ENCODE measurements at places on chromosomes 7 and 10.

DNA sequence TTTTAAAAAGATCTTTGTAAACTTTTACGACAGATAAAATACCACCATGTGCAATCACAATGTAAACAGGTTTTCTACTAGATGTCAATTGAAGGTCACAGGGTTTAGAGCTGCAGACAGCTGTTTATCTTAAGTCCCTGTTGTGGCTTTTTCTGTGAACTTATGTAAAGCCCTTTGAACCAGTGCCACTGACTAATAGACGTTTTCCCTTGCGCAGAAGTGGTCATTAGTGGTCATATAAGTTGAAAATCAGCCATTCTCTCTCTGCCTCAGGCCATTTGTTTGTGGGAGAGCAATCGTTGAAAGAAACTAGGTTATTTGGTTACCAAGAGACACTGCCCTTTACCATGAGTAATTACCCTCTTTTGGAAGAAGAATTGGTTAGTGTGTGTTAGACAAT, 23.9 kb downstream of the CACNB2 start:
- DNase-seq: no peak

- DNase-seq: no peak
Observed at GRCh38 chr7:69651101-69651590, 52.9 kb downstream of the AUTS2 start.

- DNase-seq: no peak
Observed at GRCh38 chr7:104366390-104366789, 38.0 kb downstream of the LHFPL3 start.

GRCh38 chr7:18995270-18995671, 122.2 kb downstream of the TWIST1 start:
- no peak for DNase-seq

- DNase-seq: peak; percentile 43
Observed at GRCh38 chr7:107944411-107945169, 53.6 kb downstream of the DLD start.

DNA sequence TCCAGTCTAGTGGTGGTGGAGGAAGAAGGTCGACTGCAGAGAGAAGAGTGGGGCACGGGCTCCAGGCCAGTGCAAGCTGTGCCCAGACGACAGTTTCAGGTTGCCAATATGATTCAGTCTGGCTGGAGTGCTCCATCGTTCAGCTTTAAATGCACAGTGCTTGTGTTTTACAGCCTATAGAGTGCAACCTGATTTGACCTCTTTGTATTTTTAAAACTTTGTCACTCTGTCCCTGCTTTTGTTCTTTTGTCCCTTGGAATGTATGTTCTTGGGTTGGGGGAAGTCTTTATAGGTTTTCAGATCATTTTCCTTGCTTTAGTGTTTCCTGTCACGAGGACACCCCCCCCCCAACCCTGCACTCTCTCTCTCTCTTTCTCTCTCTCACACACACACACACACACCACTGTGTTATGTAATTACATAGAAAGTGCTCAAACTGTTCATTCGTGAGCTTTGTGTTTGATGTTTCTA, 198.0 kb downstream of the CAMK1D start:
- DNase-seq: no peak

DNA sequence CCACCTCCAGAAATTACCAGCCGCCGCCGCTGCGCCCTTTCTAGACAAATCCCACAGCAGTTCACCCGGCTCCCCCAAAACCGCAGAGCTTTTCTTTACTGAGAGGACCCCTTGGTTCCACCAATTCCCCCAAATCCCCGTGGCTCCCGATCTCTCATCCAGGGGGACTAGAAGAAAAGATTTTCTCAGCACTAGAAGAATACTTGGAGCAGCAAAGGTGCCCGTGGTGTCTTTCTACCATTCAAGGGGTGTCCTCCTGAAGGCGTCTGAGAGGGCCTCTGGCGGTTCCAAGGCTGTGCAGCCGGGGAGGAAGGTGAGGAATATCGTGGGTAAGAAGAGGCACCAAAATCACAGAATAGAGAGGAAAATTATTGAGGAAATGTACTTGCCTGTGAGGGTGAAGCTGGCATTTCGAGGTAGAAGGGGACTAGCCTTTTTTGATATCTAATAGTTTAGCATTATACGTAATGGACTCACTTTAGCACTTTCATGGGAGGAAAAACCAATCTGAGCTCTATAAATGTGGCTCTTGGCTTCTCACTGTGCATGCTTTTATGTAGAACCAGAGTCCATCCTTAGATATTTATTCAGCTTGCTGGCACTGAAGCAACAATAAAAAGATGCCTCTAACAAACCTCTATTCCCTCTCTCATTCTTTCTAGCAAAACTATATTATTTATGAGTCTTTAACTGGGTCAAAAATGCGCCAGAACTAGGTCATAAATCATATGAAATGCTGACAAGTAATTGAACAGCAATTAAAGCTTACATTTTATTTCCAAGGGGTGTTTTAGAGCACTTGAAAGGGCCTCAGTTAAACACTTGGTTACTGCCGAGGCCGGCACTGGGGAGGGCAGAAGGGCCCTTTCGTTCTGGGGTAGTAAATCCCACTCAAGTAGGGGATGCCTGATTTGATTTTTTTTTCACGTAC, 13.8 kb upstream of the HOXA2 start:
- DNase-seq: no peak

DNA sequence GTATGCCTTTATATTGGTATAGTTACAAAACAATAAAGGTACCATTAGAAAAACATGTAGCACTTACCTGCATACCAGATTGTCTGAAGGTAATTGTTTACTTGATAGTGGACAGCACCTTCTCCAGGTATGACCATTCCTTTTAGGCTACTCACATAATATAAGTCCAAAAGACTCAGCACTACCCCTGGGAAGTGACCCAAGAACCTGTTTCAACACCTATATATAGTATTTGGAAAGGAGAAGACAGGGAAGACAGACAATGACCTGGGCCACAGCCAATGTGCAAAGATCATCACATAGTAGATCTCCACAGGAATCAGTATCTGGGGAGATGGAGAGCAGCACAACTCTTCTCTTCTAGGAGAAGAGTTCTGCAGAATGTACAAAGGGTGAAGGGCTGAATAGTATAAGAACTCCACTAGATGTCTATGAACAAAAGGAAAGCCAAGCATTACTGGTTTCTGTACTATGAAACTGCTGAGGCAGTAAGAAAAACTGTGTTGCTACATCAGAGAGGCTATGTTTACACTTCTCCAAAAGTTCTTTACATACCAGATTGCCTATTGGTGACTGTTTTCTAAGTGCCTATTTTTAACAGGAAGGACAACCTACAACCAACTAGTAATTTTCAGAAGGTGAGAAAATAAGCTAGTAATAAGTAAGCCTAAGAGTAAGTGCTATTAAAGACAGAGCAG, 159.2 kb downstream of the BTAF1 start:
- DNase-seq: no peak

Data from astrocyte of the hippocampus (primary cell).